ENCODE measurements at places on chromosomes 1 and 21. TPM values are rescaled to one million over a fixed set of nuclear protein-coding genes. Genes with fewer than 3 reads are reported as not detected.
A peak's percentile ranks its signal among the peaks of the same experiment; 100 is the strongest.

DNA sequence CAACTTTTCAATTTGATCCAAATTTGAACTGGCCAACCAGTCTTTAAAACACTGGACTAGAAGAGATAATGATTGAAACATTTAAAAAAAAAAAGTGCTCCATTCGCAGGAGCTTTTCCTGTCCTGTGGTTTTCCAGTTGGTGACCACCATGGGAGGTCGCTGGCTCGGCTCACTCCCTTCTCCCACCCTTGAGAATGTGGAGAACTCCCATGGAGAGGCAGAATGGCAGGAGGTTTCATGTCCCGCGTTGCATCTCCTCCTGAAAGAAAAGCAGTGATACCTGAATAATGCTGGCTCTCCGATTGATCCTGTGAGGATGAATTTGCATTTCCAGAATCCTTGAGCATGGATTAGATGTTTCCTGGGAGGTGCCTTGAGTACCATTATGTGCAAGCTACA, 16.5 kb upstream of the MPZL1 start:
- DNase-seq = no peak

FUBP1 gene
- 67.9 TPM for total RNA-seq

KIF2C gene
- total RNA-seq = 0.97 TPM

- DNase-seq = peak; percentile 97
Observed at GRCh38 chr1:23562137-23562876, 3.0 kb upstream of the ID3 start.

DNA sequence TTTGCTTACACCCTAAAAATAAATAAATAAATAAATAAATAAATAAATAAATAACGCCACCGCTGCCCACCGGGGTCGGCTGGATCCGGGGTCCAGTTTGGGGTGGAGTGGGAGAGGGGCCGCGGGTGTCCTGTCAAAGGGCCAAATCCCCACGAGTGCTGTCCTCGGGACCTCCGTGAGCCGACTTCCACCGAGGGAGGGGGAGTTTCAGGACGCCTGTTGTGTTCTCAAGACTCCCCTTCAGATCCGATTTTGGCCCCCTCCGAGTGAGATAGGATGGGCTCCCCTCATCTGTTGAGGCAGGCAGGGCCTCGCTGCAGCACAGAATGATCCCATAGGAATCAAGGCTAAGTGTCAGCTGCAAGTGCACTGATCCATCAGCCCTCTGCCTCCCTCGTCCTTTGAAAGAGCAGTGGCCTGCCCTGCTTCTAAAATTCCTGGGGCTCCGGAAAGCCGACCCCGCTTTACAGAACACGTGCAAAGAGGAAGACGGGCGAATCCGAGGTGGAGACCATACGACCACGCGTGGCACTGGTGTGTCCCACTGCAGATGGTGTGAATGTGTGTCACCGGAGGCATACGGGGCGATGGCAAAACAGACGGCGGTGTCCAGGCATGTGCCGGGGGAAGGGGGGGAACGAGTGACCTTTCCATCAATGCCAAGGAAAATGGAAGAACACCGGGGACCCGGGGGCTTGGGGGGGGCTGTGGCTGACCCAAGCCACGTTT, 3880.5 kb downstream of the SRGAP2C start:
- peak; percentile 27 for DNase-seq
